Progenitor cell of endocrine pancreas (in vitro differentiated cells): ENCODE measurements at places on chromosomes 7 and 10.

GRCh38 chr7:70700941-70701425 is 431.0 kb upstream of the GALNT17 start:
- no peak for DNase-seq

GRCh38 chr7:44057849-44058758 is 7.3 kb downstream of the PGAM2 start:
- no peak for DNase-seq

DNA sequence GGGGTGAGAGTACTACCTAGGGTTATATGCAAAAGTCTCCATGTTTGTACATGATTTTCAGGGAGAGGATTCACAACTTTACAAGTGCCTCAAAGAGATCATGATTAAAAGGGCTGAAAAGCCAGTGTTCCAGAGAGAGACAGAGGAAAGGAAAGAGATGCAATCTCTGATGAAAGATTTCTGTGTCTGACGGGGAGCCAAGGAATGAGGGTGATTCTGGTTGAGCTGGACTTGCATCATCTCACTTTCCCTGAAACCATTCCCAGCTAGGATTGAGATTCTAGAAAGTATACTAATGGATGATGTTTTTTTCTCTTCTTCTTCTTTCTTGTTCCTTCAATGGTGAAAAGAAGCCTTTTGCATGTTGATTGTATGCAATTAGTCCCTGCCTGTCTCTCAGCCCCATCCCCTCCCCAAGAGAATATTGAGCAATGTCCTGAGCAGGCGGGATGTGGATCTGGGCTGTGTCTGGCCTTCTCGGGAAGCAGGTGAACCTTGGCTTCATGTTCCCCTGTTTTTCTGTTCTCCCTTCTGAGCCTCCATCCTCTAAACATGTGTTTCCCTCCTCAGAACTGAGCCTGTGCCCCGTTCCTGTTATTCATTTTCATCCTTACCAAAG is 186.1 kb downstream of the ZNF365 start:
- DNase-seq = no peak

GRCh38 chr7:54109501-54109900 is 432.7 kb upstream of the VSTM2A start:
- no peak for DNase-seq

GRCh38 chr10:63521416-63522276 is 445 bp downstream of the REEP3 start:
- DNase-seq = peak; percentile 46

DNA sequence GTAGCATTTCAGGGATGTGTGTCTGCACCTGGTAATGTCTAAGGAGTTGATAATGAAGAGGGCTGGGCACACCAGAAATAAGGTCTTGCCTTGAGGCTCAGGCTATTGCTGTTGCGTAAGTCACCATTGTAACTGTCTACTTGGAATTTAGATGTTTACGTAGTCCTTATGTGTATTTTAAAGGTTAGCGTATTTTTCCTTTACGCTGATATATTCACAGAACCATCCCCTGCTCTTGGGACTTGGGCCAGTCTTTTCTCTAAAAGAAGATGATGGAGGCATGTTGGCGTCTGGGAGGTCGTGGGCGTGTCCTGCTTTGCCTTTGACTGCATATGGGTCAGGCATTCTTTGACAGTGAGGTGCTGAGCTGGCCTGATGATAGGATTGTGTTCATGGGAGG is 14.7 kb downstream of the WDR37 start:
- no peak for DNase-seq

GRCh38 chr7:127755521-127755920 is 103.5 kb downstream of the SND1 start:
- DNase-seq = no peak

- DNase-seq = no peak
These were observed 176.5 kb upstream of the FAM3C start for GRCh38 chr7:121572615-121573014.

GRCh38 chr10:8815969-8816368 is 761.5 kb downstream of the GATA3 start:
- no peak for DNase-seq
